Fibroblast of skin of back (primary cell): ENCODE measurements at places on chromosomes 6 and 20.

DNA sequence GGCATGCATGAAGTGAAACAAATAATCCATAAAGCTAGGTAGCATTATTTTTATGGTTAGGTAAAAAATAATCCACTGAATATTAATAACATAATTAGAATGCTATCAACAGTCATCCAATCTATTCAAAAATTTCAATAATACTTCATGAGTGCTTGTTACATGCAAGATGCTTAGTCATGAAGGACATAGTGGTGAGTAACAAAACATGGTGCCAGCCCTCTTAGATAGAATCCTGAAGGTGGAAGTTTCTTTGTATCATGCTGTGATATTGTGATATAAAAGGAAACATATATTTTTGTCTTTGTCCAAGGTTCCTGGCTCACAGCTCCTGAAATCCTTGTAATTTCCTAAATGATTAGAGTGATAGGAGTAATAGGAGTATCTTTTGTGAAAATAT lies 14.9 kb downstream of the RCAN2 start:
- DNase-seq, result peak; percentile 23

GRCh38 chr20:32528905-32529670 lies 56.0 kb downstream of the NOL4L start:
- no peak for DNase-seq

GRCh38 chr6:137043710-137044365 lies 927 bp downstream of the IL20RA start:
- peak; percentile 47 for DNase-seq

- no peak for DNase-seq
Measured at GRCh38 chr20:18496042-18496441, 983 bp downstream of the RBBP9 start.

DNA sequence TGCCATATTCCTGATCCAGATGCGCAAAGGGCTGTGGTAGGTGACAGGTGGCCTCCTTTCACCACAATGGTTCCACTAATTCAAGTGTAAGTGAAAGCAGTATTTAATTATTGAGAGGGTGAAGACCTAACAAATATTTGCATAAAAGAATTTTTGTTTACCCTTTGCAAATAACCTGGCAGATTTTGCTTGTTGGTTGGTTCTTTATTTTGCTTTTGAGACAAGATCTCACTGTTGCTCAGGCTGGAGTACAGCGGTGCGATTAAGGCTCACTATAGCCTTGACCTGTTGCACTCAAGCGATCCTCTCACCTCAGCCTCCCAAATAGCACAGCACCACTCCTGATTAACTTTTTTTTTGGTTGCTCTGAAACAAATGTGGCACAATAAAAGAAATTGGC lies 49.2 kb downstream of the PCNA start:
- DNase-seq, result no peak

- no peak for DNase-seq
Measured at GRCh38 chr20:13012886-13013285, 4.1 kb downstream of the SPTLC3 start.

DNA sequence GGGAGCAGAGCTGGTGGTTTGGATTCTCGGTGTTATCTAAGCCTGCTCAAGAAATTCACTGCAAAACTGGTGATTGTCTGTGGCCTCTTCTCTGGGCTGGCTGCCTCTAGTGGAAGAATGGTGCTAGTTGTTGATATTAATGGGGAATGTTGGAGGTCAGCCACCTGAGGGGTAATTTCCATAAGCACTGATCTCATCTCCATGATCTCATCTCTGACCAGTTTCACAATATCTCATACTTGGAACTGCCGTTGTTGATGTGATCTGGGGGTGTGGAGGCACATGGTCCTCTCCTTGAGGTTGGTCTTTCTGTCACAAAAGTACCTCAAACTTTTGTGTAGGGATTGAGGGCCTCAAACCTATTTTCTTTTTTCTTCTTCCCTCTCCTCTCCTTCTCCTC lies 102.6 kb downstream of the CD109 start:
- DNase-seq, result peak; percentile 77

- no peak for DNase-seq
Measured at GRCh38 chr6:87588756-87589407, 905 bp downstream of the RARS2 start.

- no peak for DNase-seq
Measured at GRCh38 chr6:126156973-126157372, 170.6 kb downstream of the TRMT11 start.

DNA sequence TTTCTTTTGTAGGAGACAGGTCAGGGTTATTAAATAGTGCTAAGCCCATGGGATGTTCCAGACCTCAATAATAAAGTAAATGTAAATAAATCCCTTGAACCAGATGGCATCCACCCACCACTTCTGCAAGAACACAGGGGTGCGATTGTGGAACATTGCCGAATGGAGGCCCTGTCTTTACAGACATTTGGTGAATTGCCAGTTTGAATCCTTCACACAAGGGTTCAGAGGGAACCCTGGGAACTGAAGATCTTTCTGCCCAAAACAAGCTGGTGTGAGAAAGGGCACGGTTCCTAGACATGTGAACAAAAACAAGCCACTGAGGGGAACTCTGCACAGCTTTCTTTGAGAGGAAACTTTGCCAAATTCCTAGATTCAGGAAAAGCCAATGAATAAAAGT lies 30.2 kb upstream of the RNF8 start:
- DNase-seq, result peak; percentile 16

- DNase-seq, result peak; percentile 59
Measured at GRCh38 chr6:148711833-148712654, 34.8 kb upstream of the UST start.

DNA sequence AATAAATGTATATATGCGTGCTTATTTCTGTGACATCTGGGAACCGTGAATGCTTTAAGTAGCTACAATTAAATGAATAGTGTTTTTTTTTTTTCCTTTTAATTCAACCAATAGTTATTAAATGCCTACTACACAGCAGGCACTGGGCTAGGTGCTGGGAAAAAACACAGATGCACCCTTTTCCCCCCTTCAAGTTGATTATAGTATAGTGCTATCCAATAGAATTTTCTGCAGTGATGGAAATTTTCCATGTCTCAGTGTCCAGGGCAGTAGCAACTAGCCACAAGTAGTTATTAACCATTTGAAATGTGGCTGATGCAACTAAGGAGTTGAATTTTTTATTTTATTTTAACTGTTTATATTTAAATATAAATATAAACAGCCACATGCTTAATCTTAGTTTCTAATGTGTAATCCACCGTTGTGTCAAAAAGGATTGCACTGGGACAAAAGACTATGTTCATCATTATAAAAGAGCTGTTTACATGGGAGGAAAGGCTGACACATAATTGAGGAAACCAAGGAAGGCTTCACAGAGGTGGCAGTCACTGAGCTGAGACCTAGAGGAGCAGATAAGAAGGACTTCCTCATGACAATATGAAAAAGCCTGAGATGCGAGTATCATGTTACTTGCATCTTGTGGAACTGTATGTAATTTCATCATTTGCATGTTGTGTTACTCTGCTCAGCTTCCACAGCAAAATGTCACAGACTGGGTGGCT lies 261.2 kb upstream of the PLCB4 start:
- no peak for DNase-seq

GRCh38 chr6:73566954-73567591 lies 46.2 kb upstream of the EEF1A1 start:
- peak; percentile 65 for DNase-seq

DNA sequence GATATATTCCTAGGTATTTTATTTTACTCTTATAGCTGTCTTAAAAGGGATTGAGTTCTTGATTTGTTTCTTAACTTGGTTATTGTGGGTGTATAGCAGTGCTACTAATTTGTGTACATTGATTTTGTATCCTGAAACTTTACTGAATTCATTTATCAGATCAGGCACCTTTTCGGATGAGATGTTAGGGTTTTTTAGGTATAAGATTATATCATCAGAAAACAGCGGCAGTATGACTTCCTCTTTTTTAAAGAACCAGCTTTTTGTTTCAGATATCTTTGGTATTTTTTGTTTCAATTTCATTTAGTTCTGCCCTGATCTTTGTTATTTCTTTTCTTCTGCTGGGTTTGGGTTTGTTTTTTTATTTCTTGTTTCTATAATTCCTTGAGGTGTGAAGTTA lies 382.4 kb upstream of the ADGRB3 start:
- DNase-seq, result no peak

GRCh38 chr20:58753922-58754551 lies 61.4 kb downstream of the NPEPL1 start:
- no peak for DNase-seq

- DNase-seq, result no peak
Measured at GRCh38 chr6:92587525-92587924, 831.8 kb downstream of the EPHA7 start.

- DNase-seq, result no peak
Measured at GRCh38 chr6:37903351-37904340, 84.1 kb downstream of the ZFAND3 start.

DNA sequence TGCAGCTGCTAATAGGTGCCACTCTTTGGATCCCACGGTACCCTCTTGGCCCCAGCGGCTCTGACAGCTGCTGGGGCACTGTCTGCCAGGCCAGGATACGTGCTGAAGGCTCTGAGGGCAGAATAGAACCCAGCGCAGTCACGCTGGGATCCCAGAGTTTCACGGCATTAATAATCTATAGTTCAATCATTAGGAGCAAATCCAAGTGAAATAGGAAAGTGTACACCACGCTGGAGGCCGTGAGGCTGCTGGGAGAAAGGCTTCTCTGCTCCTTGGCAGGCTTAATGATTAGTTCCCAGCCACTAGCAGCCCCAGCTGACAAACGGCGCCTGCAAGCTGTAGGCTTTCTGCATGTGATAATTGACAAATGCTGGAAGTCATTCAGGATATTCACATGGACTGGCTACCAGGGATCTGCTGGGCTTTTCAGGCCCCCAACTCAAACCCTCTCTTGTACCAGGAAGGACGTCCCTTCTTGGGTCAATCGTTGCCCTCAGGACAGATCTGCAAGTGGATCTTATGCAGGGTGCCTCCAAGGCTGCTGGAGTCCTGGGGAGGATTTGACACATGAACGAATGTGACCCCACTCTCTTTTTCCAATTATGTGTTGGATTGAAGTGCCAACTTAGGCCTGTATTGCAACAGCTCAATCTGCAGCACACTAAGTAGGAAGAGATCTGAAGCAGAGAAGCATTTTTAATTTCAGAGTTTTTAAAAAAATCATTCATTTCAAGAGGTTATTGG lies 50.1 kb upstream of the INSM1 start:
- no peak for DNase-seq

GRCh38 chr6:169793408-169793807 lies 42.0 kb downstream of the ERMARD start:
- no peak for DNase-seq

- no peak for DNase-seq
Measured at GRCh38 chr6:85406641-85407075, 43.2 kb upstream of the NT5E start.

- no peak for DNase-seq
Measured at GRCh38 chr20:1983301-1983700, 10.6 kb downstream of the PDYN start.

DNA sequence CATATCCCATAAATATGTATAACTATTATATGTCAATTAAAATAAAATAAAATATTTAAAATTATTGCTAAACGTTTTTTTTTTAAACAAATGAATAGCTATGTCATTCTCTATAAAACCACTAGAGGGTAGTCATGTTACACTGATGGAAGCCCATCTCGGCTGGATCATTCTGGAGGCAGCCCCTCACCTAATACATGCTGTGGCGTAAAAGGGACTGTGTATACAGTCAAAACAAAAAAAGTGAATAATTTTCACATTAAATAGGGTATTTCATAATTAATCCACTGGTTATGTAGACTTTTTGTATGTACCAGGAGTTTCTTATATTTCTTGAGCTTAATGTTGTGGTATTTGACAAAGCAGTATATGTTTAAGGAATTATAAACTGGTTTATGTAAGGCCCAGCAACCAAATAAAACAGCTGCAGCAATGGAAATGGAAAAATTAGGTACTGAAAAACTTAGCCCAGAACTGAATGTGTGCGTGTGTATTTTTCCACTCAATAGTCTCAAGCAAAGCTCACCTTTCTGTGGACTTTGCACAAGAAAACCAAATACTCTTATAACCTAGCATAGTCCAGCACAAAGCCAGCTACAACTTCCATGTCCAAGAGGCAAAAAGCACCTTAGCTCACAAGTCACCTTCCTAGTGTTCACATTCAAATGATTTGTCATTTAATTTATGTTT lies 81.7 kb downstream of the COL9A1 start:
- DNase-seq, result peak; percentile 30

GRCh38 chr6:1906609-1907008 lies 296.9 kb downstream of the FOXC1 start:
- DNase-seq, result no peak

GRCh38 chr20:36065427-36065998 lies 89.0 kb upstream of the EPB41L1 start:
- DNase-seq, result no peak

- DNase-seq, result no peak
Measured at GRCh38 chr6:29892696-29893095, 49.6 kb upstream of the HLA-A start.

DNA sequence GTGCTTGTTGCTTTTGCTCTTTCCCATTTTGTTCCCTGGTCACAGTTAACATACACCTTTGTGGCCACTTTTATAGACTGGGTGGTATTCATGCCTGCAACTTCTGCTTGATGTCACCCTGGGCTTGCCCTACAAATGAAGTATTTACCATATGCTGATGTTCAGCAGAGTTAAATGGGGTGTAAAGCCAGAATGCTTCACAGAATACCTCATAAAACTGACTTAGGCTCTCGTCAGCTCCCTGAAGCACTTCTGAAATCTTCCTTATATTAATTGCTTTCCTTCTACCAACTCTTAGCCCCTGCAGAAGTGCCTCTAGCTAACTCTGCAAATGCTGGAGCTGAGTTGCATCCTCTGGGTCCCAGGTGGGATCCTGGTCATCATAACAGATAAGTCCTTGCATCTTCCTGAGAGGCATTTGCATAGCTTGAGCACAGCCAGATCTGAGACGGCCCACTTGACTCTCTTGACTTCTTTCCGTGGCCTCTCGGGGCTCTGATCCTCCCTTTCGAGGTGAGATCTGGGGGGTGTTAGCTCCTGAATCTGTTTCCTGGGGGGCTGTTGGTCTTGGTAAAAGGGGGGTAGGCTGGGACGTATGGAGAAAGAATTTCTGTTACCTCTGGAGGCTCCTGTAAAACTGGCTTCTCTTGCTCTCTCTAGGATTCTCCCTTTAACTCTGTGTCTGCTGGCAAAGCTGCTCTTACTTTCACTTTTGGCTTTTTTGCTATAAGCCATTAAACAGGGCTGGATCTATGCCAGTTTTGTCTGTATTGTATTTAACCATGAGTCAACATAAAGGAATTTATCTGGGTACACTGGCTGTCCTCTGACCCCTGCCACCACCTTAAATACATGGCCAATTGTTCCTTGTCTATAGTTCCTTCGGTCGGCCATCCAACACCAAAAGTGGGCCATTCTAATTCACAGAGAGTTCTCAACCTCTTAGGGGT lies 223.0 kb upstream of the SYNCRIP start:
- peak; percentile 68 for DNase-seq

- DNase-seq, result no peak
Measured at GRCh38 chr6:14038467-14039437, 78.8 kb upstream of the CD83 start.
